ENCODE measurements at places on chromosomes 16 and 17.
A peak's percentile ranks its signal among the peaks of the same experiment; 100 is the strongest.

DNA sequence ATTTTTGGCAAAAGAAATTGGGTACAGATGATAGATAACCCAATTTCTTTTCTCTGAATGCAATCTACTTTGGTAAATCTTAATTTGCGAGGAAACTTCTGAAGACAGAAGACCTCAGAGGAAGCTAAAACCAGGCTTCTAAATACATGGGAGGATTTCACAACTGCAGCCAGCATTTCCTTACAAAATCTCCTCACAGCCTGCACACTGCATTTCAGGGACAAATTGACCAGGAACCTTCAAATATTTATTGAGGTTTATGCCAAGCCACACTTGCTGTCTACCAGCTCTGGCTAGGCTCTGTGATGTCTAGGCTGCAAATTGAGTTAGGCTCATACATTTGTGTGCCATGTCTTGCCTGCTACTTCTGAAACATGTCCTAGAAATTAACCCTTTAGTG is 167.3 kb upstream of the CDH5 start:
- no peak for DNase-seq

GRCh38 chr16:75648265-75649076 is 898 bp downstream of the TERF2IP start:
- DNase-seq: peak; percentile 70

DNA sequence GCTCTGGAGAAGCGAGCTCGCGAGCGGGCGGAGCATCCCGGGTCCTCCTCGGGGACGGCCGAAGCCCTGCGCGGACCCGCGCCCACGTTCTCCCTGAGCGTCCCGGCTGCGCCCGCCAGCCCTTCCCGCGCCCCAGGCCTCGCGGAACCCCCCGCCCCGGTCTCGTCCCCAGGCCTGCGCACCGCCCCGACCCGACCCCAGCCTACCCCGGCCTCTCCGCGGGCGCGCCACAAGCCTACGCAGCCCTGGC is 159 bp downstream of the USP36 start:
- no peak for DNase-seq

DNA sequence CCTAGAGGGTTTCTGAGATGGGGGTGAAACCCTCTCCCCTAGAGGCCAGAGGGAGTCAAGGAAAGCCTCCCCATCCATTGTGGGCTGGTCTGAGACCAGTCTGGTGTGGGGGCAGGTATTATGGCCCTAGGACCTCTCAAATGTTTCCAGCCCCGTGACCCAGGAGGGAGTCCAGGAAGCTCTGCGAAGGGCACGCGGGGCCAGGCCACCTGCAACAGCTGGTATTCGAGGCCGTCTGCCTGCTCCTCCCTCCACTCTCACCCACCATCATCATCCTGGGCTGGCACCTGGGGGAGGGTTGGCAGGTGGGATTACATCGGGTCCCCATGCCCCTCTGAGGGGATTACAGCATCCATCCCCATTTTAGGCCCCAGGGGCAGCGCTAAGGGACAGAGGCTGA is 38.1 kb upstream of the DLX4 start:
- no peak for DNase-seq

DNA sequence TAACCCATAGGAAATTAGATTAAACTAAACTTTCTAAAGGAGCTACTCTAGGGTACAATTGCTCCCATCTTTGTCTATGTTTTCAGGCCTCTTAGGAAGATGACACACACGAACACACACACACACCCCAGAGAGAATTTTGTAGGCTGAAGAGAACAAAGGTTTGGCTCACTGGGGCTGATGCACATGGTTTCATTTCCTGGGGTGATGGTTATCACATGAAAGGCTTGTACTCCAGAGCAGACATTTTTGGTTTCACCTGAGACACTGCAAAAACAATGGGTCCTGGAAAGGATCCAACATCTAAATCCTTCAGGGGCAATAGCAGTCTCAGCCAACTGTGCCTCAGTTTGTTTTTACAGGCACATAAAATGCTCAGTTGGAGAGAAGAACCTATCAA is 62.8 kb downstream of the GRB7 start:
- DNase-seq: no peak

- DNase-seq: no peak
Observed at GRCh38 chr16:78764478-78764877, 665.0 kb downstream of the WWOX start.

DNA sequence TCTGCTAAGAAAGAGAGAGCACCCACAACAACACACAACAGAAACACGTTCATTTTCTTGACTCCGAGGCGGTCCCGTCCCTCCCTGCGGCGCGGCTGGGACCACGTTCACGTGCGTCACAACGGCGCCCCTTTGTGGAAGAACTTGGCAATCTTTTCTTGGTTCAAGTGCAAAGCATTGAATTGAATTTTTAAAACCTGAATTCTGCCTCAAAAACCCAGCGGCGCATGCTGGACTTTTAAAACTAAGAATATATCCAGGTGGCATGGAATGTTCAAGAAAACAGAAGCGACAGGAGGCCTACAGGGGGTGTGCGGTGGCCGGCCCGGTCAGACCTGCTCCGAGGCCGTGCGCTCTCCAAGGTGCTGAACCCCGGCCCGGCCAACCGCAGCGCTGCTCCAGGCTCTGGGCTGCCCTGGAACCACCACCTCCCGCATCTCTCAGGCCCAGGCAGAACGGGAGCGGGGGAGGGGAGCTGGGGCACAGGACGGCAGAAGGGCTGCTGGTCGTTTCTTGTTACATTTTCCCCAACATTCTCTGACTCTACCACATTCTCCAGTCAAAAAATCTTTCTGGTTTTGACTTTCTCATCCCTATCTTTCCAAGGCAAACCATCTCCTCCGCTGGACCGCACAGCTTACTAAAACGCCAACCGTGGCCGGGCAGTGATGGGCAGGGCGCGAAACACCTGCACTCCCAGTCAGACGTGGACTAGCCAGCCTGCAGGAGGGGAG is 3.4 kb upstream of the HEXD start:
- no peak for DNase-seq

DNA sequence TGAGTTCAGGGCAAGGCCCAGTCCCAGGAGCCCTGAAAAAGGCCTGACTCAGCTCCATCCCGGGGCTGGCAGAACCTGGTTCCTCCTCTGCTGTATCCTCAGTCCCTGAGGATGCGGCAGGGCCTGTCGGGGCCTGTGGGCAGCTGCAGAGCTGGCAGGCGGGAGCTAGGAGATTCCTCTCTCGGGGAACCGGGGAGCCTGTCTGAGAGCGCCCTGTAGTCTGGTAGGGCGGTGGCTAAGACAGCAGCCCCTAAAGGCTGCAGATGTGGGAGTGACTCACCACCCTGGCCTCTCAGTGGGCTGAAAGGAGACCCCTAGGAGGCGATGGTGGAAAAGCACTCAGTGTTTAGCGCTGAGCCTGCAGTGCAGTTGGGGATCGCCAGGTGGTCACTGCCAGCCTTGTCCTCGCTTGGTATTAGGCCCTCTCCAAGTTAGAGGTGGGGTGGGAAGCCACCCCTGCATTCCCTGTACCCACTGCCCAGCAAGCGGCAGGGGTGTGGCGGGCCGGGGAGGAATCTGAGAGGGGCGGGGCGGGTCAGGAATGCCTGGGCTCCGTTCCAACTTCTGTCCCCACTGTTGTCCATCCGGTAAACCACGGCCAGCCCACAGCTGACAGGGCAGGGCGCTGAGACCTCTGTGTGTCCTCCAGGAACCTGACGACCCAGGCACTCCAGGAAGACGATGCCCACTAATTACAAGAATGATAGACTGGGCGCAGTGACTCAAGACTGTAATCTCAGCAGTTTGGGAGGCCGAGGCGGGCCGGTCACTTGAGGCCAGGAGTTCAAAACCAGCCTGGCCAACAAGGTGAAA is 29.5 kb upstream of the CDH1 start:
- peak; percentile 15 for DNase-seq

- DNase-seq: no peak
Observed at GRCh38 chr17:9677411-9677810, 32.1 kb downstream of the USP43 start.

All from urinary bladder (tissue), 4 donors.